ENCODE measurements at places on chromosomes 2 and 18. TPM values are rescaled to one million over a fixed set of nuclear protein-coding genes. Genes with fewer than 3 reads are reported as not detected.
A peak's percentile ranks its signal among the peaks of the same experiment; 100 is the strongest.

- H3K36me3 ChIP-seq = no peaks in the 10 kb centered on the region
- H3K27me3 ChIP-seq = no peaks in the 10 kb centered on the region
- no peak for DNase-seq
- no peaks in the 10 kb centered on the region for H3K4me1 ChIP-seq
- no peak overlapping the region for H3K4me3 ChIP-seq
Measured at GRCh38 chr18:52190195-52190594, 149.8 kb upstream of the DCC start.

GRCh38 chr2:74267068-74267467 is 68.7 kb downstream of the MTHFD2 start:
- H3K4me1 ChIP-seq = no peaks in the 10 kb centered on the region
- no peaks in the 10 kb centered on the region for H3K27me3 ChIP-seq
- H3K27ac ChIP-seq = no peak overlapping the region
- no peak for DNase-seq
- no peak overlapping the region for H3K4me3 ChIP-seq

DNA sequence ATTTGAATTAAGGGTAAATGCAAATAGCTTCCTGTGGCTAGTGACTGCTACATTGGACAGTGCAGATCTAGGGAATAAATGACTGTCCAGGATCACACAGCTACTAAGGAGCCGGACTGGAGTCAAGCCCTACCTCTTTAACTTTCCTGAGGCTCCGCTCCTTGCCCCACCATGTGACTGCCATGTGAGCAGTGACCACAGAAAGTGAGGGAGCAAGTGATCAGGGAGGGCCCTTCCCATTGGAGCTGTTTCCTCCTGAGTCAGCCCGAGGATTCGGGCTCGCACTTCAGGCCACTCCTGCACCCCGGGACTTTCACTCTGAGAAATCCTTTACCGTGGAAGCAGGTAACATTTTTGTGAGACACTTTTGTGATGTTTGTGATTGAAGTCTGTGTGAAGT is 198.0 kb downstream of the ANKRD30B start:
- no peak for DNase-seq
- H3K4me3 ChIP-seq = no peak overlapping the region
- no peaks in the 10 kb centered on the region for H3K27me3 ChIP-seq
- H3K4me1 ChIP-seq = no peaks in the 10 kb centered on the region
- H3K36me3 ChIP-seq = no peaks in the 10 kb centered on the region
- no peak overlapping the region for H3K27ac ChIP-seq

DNA sequence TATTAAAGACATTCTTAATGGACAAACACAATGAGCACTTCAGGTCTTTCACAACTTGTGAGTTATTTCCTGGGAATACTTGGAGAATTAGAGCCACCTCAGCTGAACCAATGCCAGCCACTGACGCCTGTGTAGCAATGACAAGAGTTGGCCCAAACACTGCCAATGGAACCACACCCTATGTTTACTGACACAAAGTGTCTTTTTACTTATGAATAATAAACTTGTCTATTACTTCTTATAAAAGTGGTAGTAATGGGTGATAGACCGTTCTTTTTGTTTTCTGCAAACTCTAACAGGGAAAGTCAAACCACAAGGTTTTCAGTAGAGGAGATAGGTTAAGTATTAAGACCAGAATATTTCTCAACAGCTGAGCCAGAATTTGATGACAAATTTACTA is 12.5 kb upstream of the CHAC2 start:
- H3K36me3 ChIP-seq = no peaks in the 10 kb centered on the region
- DNase-seq = no peak
- H3K27ac ChIP-seq = no peak overlapping the region

GRCh38 chr18:79379931-79380815 is 15.6 kb upstream of the NFATC1 start:
- H3K36me3 ChIP-seq = peaks cover 21% of the 10 kb centered on the region
- peaks cover 12% of the 10 kb centered on the region for H3K4me1 ChIP-seq
- DNase-seq = no peak
- no peaks in the 10 kb centered on the region for H3K27me3 ChIP-seq
- H3K4me3 ChIP-seq = no peak overlapping the region

- no peaks in the 10 kb centered on the region for H3K4me1 ChIP-seq
- DNase-seq = no peak
- H3K27ac ChIP-seq = peak overlapping the region; percentile 61
- no peak overlapping the region for H3K4me3 ChIP-seq
- no peaks in the 10 kb centered on the region for H3K36me3 ChIP-seq
Measured at GRCh38 chr2:15041429-15041837, 408.9 kb downstream of the LRATD1 start.

- DNase-seq = no peak
- no peak overlapping the region for H3K27ac ChIP-seq
- no peaks in the 10 kb centered on the region for H3K36me3 ChIP-seq
- H3K4me1 ChIP-seq = no peaks in the 10 kb centered on the region
- no peaks in the 10 kb centered on the region for H3K27me3 ChIP-seq
- H3K4me3 ChIP-seq = no peak overlapping the region
Measured at GRCh38 chr2:105175231-105175630, 66.3 kb upstream of the GPR45 start.

- H3K27me3 ChIP-seq = no peaks in the 10 kb centered on the region
- no peaks in the 10 kb centered on the region for H3K36me3 ChIP-seq
- peaks cover 6% of the 10 kb centered on the region for H3K4me1 ChIP-seq
- DNase-seq = no peak
- peak overlapping the region; percentile 26 for H3K27ac ChIP-seq
Measured at GRCh38 chr2:233408366-233409285, 54.3 kb downstream of the DGKD start.

GRCh38 chr2:192669505-192670091 is 474.9 kb upstream of the TMEFF2 start:
- H3K27ac ChIP-seq = no peak overlapping the region
- H3K27me3 ChIP-seq = no peaks in the 10 kb centered on the region
- no peak overlapping the region for H3K4me3 ChIP-seq
- H3K36me3 ChIP-seq = no peaks in the 10 kb centered on the region

DNA sequence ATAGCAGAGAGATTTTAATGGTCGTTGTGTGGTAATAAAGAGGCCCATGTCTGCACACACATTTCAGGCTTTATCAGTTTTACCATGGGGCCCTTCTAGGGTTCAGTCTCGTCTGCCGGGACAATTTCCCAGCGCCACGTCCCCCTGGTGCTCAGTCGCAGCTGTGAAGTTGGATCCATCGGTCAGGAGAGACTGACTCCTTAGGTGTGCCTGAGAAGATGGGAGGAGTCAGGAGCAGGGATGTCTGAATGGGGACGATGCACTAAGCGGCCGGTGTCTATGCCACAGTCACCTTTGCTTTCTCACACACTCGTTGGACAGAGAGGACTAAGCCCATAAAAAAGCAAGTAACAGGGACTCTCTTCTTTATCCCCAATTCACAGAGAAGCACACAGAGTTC is 71.4 kb downstream of the TWIST2 start:
- H3K4me3 ChIP-seq = no peak overlapping the region
- no peaks in the 10 kb centered on the region for H3K4me1 ChIP-seq
- no peaks in the 10 kb centered on the region for H3K27me3 ChIP-seq
- no peak for DNase-seq
- no peak overlapping the region for H3K27ac ChIP-seq

GRCh38 chr2:54083021-54083420 is 32.4 kb upstream of the ACYP2 start:
- no peak for DNase-seq
- H3K4me3 ChIP-seq = no peak overlapping the region
- H3K27ac ChIP-seq = no peak overlapping the region
- no peaks in the 10 kb centered on the region for H3K4me1 ChIP-seq
- no peaks in the 10 kb centered on the region for H3K27me3 ChIP-seq
- no peaks in the 10 kb centered on the region for H3K36me3 ChIP-seq

- no peaks in the 10 kb centered on the region for H3K27me3 ChIP-seq
- H3K4me1 ChIP-seq = no peaks in the 10 kb centered on the region
- H3K4me3 ChIP-seq = no peak overlapping the region
- no peak for DNase-seq
Measured at GRCh38 chr2:226583715-226584114, 215.9 kb downstream of the IRS1 start.

GRCh38 chr2:200762127-200762526 is 49.6 kb upstream of the BZW1 start:
- no peak overlapping the region for H3K27ac ChIP-seq
- no peak for DNase-seq
- no peak overlapping the region for H3K4me3 ChIP-seq
- no peaks in the 10 kb centered on the region for H3K36me3 ChIP-seq
- H3K27me3 ChIP-seq = no peaks in the 10 kb centered on the region
- H3K4me1 ChIP-seq = no peaks in the 10 kb centered on the region

- no peaks in the 10 kb centered on the region for H3K36me3 ChIP-seq
- H3K27ac ChIP-seq = no peak overlapping the region
- H3K4me3 ChIP-seq = no peak overlapping the region
- no peaks in the 10 kb centered on the region for H3K27me3 ChIP-seq
- no peaks in the 10 kb centered on the region for H3K4me1 ChIP-seq
- DNase-seq = no peak
Measured at GRCh38 chr2:63477686-63478085, 110.6 kb downstream of the WDPCP start.

- no peaks in the 10 kb centered on the region for H3K27me3 ChIP-seq
- no peaks in the 10 kb centered on the region for H3K36me3 ChIP-seq
- no peak for DNase-seq
- no peak overlapping the region for H3K27ac ChIP-seq
- peaks cover 58% of the 10 kb centered on the region for H3K4me1 ChIP-seq
Measured at GRCh38 chr2:39416140-39416539, 20.9 kb downstream of the MAP4K3 start.

DNA sequence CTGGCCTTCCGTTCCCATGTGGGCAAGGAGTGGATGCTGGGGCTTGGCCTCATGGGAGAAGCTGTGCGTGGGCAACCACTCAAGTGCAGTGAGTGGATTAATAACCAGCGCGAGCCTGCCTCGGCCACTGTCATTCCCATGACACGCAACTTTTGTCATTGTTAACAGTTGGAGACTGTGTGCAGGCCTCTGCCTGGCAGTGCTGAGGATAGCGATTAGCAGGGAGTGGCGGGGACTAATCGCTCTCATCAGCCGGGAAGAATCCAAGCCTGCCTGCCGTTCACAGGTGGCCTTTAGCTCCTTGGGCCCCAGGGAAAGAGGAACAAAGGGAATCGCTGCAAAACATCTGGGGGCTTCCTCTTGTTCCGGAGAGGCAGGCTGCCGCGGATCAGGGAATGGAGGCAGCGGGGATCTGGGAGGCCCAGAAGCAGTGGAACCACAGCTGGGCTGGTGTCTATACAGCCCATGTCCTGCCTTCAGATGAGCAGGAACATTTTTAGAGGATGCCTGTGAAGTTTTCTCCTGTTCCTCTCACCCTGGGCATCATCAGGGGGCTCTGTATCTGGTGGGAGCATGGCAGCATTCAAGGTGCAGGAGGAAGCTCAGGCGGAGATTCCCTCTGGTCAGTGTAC is 53.8 kb downstream of the CTIF start:
- H3K27ac ChIP-seq = no peak overlapping the region
- H3K36me3 ChIP-seq = no peaks in the 10 kb centered on the region
- H3K27me3 ChIP-seq = no peaks in the 10 kb centered on the region
- H3K4me3 ChIP-seq = no peak overlapping the region
- no peak for DNase-seq
- H3K4me1 ChIP-seq = no peaks in the 10 kb centered on the region

- peak overlapping the region; percentile 99 for H3K27ac ChIP-seq
- H3K27me3 ChIP-seq = no peaks in the 10 kb centered on the region
- peaks cover 44% of the 10 kb centered on the region for H3K4me1 ChIP-seq
- peaks cover 25% of the 10 kb centered on the region for H3K36me3 ChIP-seq
Measured at GRCh38 chr2:219228041-219228910, 1.2 kb downstream of the ATG9A start.

- no peak overlapping the region for H3K4me3 ChIP-seq
- H3K4me1 ChIP-seq = peaks cover 21% of the 10 kb centered on the region
- DNase-seq = no peak
- H3K27ac ChIP-seq = no peak overlapping the region
- H3K27me3 ChIP-seq = peaks cover 9% of the 10 kb centered on the region
Measured at GRCh38 chr2:148877403-148877740, 2.3 kb downstream of the KIF5C start.

GRCh38 chr2:126449677-126450076 is 206.3 kb upstream of the GYPC start:
- no peaks in the 10 kb centered on the region for H3K4me1 ChIP-seq
- no peaks in the 10 kb centered on the region for H3K27me3 ChIP-seq
- no peak overlapping the region for H3K27ac ChIP-seq
- no peaks in the 10 kb centered on the region for H3K36me3 ChIP-seq

GRCh38 chr2:11082880-11083279 is 72.4 kb upstream of the SLC66A3 start:
- no peaks in the 10 kb centered on the region for H3K4me1 ChIP-seq
- H3K4me3 ChIP-seq = no peak overlapping the region
- H3K36me3 ChIP-seq = no peaks in the 10 kb centered on the region
- no peak for DNase-seq

- no peak overlapping the region for H3K27ac ChIP-seq
- H3K36me3 ChIP-seq = no peaks in the 10 kb centered on the region
- H3K27me3 ChIP-seq = no peaks in the 10 kb centered on the region
- no peak overlapping the region for H3K4me3 ChIP-seq
- H3K4me1 ChIP-seq = no peaks in the 10 kb centered on the region
Measured at GRCh38 chr2:163407296-163407695, 328.5 kb downstream of the FIGN start.

- peak overlapping the region; percentile 76 for H3K4me3 ChIP-seq
- no peaks in the 10 kb centered on the region for H3K27me3 ChIP-seq
- H3K36me3 ChIP-seq = no peaks in the 10 kb centered on the region
- peak overlapping the region; percentile 69 for H3K27ac ChIP-seq
- H3K4me1 ChIP-seq = peaks cover 54% of the 10 kb centered on the region
Measured at GRCh38 chr18:23136326-23137096, 1.2 kb downstream of the CABLES1 start.

- no peaks in the 10 kb centered on the region for H3K36me3 ChIP-seq
- no peak overlapping the region for H3K27ac ChIP-seq
- no peak overlapping the region for H3K4me3 ChIP-seq
- peaks cover 49% of the 10 kb centered on the region for H3K4me1 ChIP-seq
Measured at GRCh38 chr2:234986876-234987720, 35.3 kb downstream of the SH3BP4 start.

GRCh38 chr18:73007195-73007914 is 139.6 kb upstream of the NETO1 start:
- H3K36me3 ChIP-seq = no peaks in the 10 kb centered on the region
- H3K4me3 ChIP-seq = no peak overlapping the region
- no peak overlapping the region for H3K27ac ChIP-seq
- DNase-seq = no peak

GRCh38 chr2:32849456-32850194 is 97.1 kb upstream of the LTBP1 start:
- no peaks in the 10 kb centered on the region for H3K36me3 ChIP-seq
- no peaks in the 10 kb centered on the region for H3K27me3 ChIP-seq
- no peak for DNase-seq
- no peak overlapping the region for H3K4me3 ChIP-seq
- H3K27ac ChIP-seq = no peak overlapping the region
- no peaks in the 10 kb centered on the region for H3K4me1 ChIP-seq

GRCh38 chr18:10410472-10411308 is 43.7 kb upstream of the APCDD1 start:
- no peaks in the 10 kb centered on the region for H3K36me3 ChIP-seq
- no peaks in the 10 kb centered on the region for H3K27me3 ChIP-seq
- no peak for DNase-seq
- no peak overlapping the region for H3K4me3 ChIP-seq
- H3K4me1 ChIP-seq = peaks cover 17% of the 10 kb centered on the region

NOL4 gene
- total RNA-seq = not detected

GKN1 gene
- not detected for total RNA-seq

ADCYAP1 gene
- total RNA-seq = 2.7 TPM

ITGB6 gene
- 25.3 TPM for total RNA-seq

POTEI gene
- not detected for total RNA-seq

HEATR5B gene
- 34.5 TPM for total RNA-seq

CKAP2L gene
- 14.4 TPM for total RNA-seq

SPTBN1 gene
- 70.2 TPM for total RNA-seq
